HCEC 1CT (cell line): ENCODE measurements at places on chromosomes 1 and 21.
A peak's percentile ranks its signal among the peaks of the same experiment; 100 is the strongest.

DNA sequence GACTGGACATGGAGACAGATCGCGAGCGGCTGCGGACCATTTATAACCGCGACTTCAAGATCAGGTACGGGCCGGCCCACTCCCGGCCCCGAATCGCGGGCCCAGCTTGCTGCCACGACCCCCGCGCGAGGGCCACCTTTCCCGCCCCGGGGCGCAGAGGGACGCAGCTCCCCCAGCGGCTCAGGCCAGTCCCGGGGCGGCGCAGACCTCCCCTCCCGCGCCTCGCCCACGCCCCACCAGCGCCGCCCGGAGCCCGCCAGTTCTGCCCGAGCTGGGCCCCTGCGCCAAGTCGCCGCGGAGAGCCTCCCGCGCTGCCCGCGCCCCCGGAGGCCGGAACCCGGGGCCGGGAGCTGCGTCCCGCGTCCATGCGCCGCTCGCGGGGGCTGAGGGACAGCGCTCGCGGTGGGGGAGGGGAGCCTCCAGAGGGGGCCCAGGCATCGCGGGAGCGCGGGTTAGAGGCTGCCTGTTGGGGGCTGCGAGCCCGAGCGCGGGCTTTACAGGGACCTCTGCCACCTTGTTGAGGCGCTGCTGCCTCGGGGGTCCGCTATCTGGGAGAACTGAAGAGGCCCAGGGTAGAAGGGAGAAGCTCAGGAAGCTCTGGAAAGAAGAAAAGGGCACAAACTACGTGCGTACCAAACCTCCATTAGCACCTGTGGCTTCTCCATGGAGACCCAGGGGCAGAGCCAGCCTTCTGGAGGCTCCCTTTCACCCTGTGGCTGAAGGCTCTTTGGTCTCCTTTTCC lies 698 bp downstream of the MOV10 start:
- DNase-seq: no peak

DNA sequence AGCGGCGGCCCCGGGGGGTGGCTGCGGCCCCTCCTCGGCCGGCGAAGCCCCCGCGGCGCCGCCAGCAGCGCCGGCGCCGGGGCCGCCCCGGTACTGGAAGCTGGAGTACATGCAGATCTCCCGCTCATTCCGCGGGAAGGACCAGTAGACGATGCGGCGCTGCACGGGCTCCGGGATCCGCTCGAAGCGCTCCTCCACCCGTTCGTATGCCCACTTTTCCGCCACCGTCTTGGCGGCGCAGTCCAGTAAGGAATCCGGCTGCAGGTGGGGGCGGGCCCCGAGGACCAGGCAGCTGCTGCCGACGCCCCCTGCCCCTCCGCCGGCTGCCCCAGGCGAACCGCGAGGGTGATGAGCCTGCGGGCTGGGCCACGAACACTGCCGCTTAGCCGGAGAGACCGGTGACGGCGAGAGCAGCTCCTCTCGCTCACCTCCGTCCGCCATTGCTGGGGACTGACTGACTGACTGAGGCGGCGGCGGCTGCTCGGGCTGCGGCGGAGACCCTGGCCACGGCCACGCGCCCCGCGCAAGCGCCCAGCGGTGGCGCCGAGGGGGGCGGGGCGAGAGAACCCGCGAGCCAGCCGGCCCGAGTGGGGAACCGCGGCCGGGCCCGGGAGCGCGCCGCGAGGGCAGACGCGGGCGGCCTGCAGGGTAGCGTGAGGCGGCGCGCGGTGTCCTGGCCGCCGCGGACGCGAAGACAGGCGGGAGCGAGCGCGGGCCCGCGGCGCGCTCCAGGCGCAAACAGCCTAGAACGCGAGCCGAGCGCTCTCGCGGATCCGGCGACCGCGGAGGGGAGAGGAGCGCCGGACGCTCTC lies at the start of gene ZSWIM5:
ZSWIM5 (minus strand) TSS at position 696 of the 812 bp plus-strand sequence; CDS start at position 441, 255 bp downstream.
- DNase-seq: peak; percentile 44

- no peak for DNase-seq
These were observed 22.9 kb downstream of the SAMSN1 start for GRCh38 chr21:14523234-14523633.

DNA sequence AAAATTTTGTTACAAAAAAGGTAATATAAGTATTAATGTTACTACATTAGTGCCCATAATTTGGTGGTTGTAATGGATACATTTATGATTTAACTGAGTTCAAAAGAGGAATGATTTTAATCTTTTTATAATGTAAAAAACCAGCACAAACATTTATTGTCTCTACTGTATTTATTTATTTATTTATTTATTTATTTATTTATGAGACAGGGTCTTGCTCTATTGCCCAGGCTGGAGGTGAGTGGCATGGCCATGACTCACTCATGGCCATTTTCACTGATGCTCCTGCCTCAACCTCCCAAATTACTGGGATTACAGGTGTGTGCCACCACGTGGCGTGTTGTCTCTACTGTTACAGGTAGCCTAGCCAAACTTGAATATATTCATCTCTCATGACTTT lies 21.9 kb downstream of the SPEN start:
- DNase-seq: no peak

DNA sequence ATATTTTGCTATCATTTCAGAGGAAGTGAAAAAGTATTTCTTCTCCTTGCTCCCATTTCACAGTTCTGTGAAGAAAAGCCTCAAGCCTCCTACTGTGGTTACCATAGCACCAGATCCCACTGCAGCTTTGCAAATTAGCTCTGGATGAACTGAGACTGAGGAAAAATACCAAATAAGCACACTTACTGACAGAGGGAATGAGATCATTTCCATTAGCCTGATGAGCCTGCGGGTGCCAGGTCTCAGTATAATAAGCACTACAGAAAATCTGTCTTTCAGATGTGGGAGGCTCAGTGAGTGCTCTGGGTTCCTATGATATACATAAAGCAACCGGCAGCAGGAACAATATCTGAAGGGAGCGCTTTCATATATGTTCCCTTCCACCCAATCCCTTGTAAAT lies 21.4 kb downstream of the XKR8 start:
- DNase-seq: no peak

DNA sequence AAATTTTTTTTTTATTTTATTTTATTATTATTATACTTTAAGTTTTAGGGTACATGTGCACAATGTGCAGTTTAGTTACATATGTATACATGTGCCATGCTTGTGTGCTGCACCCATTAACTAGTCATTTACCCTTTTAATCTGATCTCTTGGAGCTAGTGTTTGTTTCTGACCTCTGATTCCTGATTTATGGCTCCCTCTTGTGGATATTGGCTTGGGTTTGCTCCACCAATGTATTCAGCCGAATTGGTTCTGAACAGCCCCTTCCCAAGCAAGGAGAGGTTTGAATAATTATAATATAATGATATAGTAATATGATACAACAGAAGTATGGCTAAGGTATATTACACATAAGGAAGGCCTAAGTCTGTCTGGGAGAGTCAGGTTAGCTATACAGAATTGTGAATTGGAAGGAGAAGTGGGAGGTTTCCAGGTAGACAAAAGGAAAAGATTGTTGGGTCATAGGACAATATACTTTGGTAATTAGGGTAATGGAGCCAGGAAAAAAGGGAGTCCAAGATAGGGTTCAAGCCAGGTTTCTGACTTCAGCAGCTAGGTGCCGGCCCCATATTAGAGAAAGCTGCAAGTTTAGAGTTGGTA lies 53.1 kb upstream of the HMCN1 start:
- DNase-seq: peak; percentile 37

- no peak for DNase-seq
These were observed 7.4 kb upstream of the CAMTA1 start for GRCh38 chr1:6777813-6778212.

DNA sequence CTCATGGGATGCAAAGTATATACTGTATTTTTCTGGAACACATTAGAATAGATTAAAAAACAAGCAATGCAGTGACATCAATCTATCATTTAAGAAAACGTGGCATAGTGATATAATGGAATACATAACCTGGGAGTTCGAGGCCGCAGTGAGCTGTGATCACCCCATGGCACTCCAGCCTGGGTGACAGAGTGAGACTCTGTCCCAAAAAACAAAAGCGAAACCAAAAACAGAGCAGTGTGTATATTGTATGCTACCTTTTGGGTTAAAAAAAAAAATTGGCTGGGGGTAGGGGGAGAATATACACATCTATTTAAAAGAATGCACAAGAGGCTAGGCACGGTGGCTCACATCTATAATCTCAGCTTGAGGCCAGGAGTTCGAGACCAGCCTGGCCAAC lies 13.5 kb downstream of the SLC2A1 start:
- DNase-seq: no peak

GRCh38 chr1:37892151-37893047 lies 33.0 kb upstream of the MTF1 start:
- peak; percentile 57 for DNase-seq

DNA sequence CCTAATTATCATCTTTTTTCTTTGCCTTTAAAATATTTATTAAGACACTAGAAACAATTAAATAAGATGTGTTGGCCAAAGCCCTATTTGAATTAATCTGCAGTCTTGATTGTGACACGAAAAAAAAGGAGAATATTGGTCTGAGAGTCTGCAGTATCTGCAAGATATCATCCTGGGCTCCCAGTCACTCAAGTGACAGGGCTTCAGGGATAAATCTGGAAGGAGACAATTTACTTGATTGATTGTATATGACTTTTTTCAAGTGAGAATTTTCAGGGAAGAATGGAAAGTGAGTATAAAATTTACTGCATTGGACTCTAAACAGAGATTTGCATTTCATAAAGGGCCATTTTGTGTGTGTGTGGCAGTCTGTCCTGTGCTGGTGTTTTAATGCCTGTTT lies 233.7 kb downstream of the PAPPA2 start:
- no peak for DNase-seq

DNA sequence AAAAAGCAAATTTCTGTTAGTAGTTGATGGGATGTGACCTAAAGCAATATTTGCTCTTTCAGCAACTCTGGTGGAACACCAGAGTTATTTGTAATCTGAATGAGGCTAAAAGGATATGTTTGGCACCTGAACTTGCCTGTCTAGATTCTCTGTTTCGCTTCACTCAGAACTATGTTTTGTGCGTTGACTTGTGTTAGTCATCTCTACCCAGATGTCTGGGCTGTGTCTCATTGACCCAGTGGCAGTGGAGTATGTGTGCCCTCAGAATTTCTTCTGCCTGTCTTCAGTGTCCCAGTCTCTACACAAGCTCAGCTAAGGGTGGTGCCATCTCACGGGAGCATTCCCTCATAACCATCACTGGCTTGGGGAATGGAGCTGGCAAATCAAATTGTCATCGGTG lies 13.9 kb downstream of the KCNK1 start:
- DNase-seq: no peak

DNA sequence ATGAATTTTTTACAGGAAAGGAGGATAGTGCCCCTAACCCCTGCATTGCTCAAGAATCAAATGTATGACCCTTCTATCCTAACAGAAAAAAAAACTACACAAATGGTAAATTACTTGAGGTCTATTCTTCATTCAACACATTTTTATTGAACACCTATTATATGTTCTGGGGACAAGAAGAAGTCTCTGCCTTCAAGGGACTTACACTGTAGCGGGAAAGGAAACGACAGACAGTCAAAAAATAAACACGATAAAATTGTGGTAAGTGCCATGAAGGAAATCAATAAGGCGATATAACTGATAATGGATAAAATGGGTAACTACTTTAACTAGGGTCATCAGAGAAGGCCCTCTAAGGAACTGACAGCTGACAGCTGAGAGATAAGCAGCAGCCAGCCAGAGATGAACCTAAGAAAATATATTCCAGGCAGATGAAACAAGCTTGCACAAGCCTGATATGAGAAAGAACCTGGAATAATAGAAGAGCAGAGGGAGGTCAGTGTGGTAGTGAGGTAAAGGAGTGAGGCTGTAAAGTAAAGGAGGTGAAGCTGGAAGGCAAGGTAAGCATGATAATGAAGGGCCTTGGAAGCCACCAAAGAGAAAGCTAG lies 66.4 kb downstream of the PHTF1 start:
- DNase-seq: no peak

DNA sequence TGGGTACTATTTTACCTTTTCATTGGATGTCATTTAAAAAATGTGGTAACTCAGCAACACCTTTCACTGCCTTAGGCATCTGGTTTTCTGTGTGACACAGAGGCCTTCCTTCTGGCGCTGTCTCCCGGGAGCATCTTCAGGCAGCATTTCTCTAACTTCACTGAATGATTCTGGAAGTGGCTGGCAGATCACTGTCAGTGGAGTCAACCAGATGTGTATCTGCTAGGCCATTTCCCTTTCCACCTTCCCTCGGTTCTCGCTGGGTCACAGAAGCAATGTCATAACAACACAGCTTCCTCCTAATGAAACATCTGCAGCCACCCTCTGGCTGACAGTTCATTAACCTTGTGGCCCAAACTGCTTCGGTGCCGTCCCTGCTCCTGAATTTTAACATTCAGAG lies 137.8 kb downstream of the KIF26B start:
- DNase-seq: no peak

GRCh38 chr1:116277840-116278540 lies 95.1 kb upstream of the ATP1A1 start:
- DNase-seq: no peak

- peak; percentile 81 for DNase-seq
These were observed 40.4 kb downstream of the SLC35D1 start for GRCh38 chr1:67013573-67013972.

- no peak for DNase-seq
These were observed 264.7 kb upstream of the SGIP1 start for GRCh38 chr1:66269222-66269621.

DNA sequence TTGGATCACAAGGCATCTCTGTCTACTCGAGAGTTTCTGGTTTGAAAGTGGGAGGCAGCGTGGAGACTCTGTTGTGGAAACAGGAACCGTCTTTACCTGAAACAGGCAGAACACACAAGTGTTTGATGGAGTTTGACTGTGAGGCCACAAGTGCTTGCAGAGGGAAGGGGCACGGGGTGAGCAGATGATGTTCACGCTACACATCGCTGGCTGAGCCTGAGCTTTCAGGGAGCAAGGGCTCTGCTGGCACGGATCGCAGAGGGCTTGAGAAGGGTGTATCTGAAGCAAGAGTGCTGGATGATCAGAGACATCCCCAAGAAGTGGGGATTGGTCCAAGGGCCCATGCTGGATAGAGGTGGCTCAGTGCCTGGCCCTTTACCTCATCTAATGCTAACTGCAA lies 59.3 kb downstream of the IGSF21 start:
- DNase-seq: no peak

DNA sequence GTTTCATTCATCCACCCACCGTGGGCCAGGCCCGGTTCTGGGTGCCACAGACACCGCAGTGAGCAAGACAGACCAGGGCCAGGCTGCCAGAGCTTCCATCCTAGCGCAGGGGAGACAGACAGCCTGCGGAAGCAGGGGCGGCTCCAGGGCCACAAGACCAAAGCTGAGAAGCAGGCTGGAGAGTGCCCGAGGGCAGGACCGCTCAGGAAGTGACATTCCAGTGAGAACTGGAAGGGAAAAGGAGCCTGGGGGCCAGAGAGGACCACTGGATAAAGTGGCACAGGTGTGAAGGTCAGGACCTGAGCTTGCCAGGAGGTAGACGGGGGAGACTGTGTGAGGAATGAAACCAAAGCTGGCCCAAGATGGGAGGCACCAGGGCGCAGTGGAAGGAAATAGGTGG lies 59.5 kb upstream of the EFHD2 start:
- DNase-seq: no peak
